ENCODE measurements at places on chromosomes 13 and 19. TPM values are rescaled to one million over a fixed set of nuclear protein-coding genes. Genes with fewer than 3 reads are reported as not detected.

Gene FCAR
- total RNA-seq, result not detected

Gene FGF22
- not detected for total RNA-seq

Gene RFPL4A
- total RNA-seq, result not detected

Gene SIGLEC7
- total RNA-seq, result not detected

All from smooth muscle cell of the pulmonary artery (primary cell).